ENCODE measurements at places on chromosomes 4 and X.
A peak's percentile ranks its signal among the peaks of the same experiment; 100 is the strongest.

DNA sequence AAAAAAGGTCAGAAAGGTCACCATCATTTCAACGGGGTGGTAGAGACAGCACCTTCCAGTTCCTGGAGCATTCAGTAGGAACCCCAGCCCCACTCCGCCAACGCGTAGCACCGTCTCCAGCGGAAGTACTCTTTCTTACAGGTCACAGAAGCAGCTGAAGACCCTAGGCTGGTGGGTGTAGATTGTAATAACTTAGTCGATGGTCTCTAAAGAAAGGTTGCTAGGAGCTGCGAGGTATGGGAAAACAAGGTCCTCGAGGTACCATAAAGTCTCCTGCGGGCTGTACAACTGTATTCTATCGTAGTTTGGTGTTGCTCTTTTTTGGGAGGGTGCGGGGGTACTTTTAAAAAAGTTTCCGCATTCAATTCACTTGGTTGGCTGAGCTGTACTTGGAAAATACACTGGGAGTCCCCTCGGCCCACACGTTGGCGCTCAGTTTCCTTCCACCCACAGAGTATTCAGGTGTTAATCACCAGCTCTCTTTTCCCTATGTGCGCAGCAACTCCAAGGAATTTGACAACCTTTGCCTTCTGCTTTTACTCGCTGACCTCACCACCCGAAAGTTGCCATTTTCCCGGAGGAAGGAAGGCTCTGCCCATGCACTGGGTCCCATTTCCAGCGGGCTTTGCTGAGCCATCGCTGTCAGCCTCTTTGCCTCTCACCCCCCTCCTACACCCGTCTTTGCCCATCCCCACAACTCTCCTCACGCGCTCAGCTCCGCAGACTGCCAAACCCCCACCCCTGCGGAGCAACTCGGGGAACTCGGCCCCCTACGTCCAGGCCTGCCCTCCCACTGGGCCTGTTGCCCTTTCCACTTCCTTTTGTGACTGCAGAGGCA, 4.8 kb upstream of the SOX3 start:
- DNase-seq: no peak

GRCh38 chr4:145723336-145723735, 43.4 kb downstream of the C4orf51 start:
- DNase-seq: no peak

DNA sequence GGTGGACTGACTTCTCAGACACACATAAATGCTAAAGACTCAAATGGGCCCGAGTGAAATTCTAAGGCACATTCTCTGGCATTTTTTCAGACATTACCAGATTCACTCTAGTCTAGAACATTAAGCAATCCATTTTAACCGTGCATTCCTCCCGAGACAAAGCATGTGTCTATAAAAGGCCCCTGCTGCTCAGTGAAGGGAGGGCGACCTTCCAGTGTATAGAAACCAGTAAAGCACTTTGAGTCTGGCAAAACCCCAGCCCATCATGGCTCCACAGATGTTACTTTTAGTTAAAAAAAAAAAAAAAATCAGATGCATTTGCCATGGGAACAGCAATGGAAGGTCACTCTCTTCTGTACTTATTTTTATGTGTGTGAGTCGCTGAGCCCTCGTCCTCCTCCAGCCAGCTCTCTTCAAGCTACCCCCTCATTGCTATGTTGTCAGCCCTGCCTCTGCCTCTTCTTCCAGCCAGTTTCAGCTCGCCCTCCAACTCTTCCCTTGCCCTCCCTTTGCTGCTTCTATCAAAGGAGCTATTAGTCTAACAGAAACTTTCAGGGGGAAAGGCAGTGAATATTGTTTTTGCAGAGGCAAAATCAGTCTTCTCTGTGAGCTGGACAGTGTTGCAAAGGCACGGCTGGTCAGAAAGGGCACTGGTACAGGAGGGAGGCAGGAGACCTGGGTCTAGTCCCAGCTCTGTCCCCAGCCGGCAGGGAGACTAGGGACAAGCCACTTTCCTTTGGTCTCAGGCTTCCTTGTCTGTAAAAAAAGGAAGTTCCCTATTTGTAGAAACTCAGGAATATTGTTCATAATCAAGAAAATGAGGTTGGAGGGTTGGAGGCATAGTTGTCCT, 644.2 kb downstream of the ZNF674 start:
- peak; percentile 75 for DNase-seq

DNA sequence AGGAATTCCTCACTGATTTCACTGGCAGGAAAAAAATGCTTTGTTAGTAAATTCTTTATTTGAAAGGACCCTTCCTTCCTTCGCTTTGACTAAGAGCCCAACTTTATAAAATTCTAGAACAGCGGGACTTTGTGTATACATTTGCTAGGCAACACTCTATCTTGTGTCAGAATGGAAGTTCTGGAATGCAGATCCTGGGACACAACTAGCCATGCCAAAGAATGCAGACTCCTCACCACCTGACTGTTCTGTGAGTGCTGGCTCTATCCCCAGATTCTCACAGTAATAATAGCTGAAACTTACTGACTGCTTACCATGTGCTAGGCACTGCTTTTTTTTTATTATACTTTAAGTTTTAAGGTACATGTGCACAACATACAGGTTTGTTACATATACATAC, 73.3 kb upstream of the ZDHHC15 start:
- DNase-seq: no peak

GRCh38 chrX:132875650-132876522, 82.5 kb downstream of the HS6ST2 start:
- DNase-seq: no peak

- no peak for DNase-seq
Measured at GRCh38 chrX:133332737-133333136, 82.6 kb downstream of the GPC4 start.

Measured in astrocyte of the spinal cord (primary cell).